ENCODE measurements at places on chromosomes 13 and 19. TPM values are rescaled to one million over a fixed set of nuclear protein-coding genes. Genes with fewer than 3 reads are reported as not detected.
A peak's percentile ranks its signal among the peaks of the same experiment; 100 is the strongest.

GRCh38 chr13:110444226-110444653, 117.3 kb downstream of the RAB20 start:
- DNase-seq: peak; percentile 31

- no peak for DNase-seq
Observed at GRCh38 chr13:46614582-46614981, 61.6 kb downstream of the LRCH1 start.

- no peak for DNase-seq
Observed at GRCh38 chr13:46361276-46361934, 25.6 kb downstream of the RUBCNL start.

DNA sequence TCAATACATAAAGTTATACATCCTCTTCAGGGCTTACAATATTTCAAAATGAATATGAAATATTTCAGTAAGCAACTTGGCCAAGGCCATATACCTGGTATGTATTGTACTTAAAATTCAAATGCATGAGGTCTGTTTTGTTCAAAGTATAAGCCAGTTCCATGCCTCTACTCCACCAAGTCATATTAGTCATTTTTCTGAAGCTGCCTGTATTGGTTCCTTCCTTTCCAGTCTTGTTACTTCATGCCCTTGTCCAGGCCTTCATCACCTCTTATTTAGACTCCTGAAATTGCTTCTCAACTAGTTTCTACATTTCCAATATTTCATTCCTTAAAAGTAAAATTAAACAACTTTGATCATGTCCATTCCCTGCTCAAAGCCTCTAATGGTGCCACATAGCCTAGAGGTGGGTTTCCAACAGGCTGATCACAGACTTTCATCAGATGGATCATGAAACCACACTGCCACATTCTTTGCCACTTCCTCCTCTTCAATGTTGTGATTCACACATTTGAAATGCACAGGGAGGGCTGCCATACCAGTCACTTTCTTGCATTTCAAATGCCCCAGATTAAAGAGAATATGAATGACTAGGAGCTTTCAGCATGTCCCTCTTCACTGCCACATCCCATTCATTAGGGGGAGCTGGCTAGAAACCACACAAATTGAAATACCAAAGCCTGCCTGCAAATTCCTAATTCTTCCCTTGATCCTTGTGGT, 424.1 kb upstream of the DACH1 start:
- DNase-seq: no peak

GRCh38 chr19:50967929-50968715, 1.3 kb downstream of the KLK6 start:
- DNase-seq: no peak

DNA sequence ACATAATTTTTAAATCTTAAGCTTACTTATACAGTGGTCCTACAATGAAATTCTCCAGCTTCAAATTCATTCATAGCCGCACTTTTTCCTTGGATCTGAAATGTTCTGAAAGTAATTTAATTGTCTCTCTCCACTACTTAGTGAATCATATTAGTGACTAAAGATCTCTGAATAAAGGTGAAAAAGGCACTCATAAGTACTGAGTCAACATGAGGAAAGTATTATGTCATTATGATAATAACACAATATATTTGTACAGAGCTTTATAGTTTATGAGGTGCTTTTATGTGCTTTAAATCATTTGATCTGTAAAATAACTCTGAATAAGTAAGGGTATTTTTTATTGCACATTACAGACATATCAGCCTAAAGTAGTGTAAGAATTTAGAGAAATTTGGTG, 628.2 kb upstream of the SLITRK5 start:
- no peak for DNase-seq

DNA sequence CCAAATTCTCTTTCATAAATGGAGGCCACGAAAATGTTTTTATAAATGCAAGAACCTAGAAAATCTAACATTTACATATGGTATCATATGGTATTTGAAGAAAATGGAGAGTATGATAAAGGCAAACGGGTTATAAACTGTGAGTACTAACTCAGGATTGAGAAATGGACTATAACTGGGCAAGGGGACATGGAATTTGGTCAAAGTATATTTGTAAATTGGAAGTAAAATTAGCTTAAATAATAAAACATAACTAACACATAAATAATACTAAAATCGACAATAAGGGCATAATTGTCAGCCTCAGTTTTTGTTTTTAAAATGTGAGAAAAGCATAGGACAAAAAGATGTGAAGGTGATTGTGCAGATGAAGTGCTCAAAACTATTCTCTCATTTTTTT, 1516.3 kb upstream of the MIR17HG start:
- DNase-seq: no peak

DNA sequence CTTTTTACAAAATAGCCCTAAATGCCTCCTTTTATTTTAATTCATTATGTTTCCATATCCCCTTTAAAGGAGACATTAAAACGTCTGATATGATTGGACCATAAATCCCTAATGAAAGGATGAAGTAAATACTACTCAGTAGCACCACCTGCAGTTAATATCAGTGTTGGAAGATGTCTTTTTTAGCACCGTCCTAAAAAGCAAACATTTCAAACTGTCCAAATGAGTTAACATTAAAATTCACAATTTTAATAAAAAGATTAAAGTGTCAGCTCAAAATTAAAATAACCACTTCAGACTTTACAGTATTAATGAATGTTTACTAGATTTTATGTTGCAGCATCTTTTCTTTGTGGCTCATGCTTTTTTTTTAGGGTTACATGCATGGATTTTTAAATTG, 12.3 kb downstream of the ZNF507 start:
- no peak for DNase-seq

The C19orf85 gene
- not detected for total RNA-seq

The SIGLEC10 gene
- 0.38 TPM for total RNA-seq

The SRRM5 gene
- 0.30 TPM for total RNA-seq

Data from left ventricle myocardium inferior (tissue), 1 donor.